ENCODE measurements at places on chromosomes 6 and 20.

DNA sequence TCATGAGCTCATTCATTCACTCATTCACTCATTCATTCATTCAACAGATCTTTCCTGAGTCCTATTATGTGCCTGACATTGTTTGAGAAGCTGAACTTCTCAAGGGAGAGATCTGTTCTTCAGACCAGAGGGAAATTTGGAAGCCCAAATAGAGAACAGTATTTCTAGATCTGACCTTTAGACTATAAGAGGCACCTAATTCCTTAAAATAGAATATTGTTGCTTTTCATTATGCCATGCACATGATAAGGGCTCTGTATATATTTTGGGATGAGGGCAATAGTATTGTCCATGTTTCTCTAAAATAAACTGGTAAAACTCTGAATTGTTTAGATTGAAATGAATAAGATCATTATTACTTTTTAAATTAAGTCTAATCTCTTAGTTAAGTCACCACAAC, 18.6 kb upstream of the DSP start:
- no peak for DNase-seq

- no peak for DNase-seq
Measured at GRCh38 chr6:56222499-56222898, 24.9 kb downstream of the COL21A1 start.

DNA sequence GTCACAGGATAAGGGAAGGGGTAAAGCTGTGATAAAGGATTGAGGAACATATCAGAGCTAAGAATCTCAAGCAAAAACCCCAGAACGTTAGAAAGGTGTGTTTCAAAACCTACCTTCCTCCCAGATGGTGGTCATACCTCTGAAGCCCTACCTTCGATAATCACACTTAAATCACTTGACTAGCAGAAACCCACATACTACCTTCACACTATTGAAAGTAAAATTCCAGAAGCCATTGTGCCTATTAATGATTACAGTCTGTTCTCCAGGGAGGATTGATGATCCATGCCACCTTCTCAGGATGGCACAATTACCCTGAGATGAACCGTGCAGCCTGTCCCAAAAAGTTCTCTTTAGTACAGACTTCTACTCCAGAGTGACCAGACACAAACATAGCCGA, 72.3 kb upstream of the SOX4 start:
- no peak for DNase-seq

DNA sequence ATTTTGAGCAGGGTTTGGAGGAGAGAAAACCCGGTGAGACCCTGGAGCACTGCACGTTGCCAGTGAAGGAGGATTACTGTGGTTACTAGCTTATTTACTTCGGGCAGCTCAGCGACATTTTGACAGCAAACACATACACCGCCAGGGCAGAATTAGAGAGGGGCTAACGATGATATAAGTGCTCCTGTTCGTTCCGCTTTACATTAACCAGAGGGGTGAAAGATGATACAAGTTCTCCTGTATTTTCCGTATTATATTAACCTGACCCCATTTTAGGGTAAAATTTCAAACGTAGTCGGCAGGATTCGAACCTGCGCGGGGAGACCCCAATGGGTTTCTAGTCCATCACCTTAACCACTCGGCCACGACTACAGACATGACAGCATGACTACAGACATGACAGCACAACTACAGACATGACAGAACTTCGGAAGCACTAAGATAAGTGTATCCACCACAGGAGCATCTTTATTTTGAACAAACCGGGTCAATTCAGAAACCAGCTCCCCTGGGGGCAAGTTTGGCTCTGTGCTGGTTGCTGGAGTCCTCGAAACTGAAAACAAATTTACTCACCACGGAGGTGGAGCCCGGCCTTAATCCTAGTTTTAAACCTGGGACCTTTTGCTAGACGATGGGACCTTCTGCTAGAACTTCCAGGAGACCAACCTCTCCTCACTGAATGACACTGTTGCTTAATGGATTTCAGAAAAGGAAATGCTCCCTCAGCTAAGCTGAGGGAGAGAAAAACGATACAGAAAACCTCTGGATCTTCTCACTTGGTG, 80.4 kb upstream of the ZNF184 start:
- DNase-seq: no peak

GRCh38 chr6:31782126-31782855, 5.2 kb upstream of the VWA7 start:
- DNase-seq: no peak

GRCh38 chr20:48057739-48058138, 272.5 kb upstream of the SULF2 start:
- DNase-seq: no peak

DNA sequence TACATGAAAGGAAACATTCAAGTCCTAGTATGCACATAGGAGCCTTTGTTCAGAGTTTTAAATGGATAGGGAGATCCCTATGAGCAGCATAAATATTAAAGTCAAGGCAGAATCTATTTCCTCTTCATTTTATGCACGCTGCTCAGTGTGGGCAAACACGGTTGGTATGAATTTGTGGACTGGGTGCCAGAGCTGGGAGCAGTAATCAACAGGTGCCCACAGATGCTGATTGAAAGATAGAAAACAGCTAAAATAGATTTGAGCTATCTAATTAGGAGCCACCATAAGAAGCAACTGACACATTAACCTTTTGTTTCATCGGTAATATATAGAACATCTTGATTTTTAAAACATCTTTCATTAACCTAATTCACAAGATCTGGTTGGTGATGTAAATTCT, 175.5 kb downstream of the EYS start:
- no peak for DNase-seq

- no peak for DNase-seq
Measured at GRCh38 chr6:44681761-44682160, 294.3 kb downstream of the CDC5L start.

- DNase-seq: no peak
Measured at GRCh38 chr20:51062065-51062464, 39.2 kb upstream of the KCNG1 start.

DNA sequence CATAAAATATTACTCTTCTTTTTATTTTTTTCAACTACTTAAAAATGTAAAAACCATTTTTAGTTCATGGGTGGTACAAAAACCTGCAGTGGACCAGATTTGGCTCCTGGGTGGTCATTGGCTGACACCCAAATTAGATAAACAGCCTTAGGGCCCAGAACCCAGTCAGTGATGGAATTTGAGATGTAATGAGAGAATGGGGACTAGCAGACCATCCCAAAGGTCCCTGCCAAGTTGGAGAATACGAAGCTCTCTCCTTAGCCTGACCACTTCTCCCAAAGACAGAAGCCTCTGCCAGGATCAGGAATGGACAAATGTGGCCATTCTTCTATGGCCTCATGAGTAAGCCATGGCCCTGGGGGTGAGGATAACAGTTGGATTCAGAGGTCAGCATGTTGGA, 194.7 kb downstream of the NFATC2 start:
- no peak for DNase-seq
